ENCODE measurements at places on chromosomes 1 and 21.

GRCh38 chr1:229578168-229579058 lies 19.9 kb upstream of the ABCB10 start:
- no peak for DNase-seq

- DNase-seq: no peak
Measured at GRCh38 chr1:98887507-98887906, 117.2 kb downstream of the PLPPR5 start.

- DNase-seq: no peak
Measured at GRCh38 chr1:184101141-184101540, 49.6 kb downstream of the TSEN15 start.

DNA sequence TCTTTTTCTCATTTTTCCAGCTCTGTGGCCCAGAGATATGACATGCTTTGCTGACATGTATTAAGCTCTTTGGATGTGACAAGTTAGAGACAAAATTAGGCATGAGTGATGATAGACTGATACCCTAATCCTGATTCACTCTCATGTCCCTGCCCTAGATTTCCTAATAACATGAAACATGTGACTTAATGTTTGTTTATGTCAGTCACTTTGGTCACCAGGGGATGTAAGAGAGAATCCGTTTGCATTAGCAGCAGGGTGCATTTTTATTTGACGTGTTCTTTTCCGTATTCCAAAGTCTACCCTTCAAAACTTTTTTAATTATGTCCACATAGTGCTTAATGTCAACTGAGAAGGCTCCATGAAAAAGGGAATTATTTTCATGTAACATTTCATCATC lies 192.4 kb downstream of the HMCN1 start:
- DNase-seq: no peak

DNA sequence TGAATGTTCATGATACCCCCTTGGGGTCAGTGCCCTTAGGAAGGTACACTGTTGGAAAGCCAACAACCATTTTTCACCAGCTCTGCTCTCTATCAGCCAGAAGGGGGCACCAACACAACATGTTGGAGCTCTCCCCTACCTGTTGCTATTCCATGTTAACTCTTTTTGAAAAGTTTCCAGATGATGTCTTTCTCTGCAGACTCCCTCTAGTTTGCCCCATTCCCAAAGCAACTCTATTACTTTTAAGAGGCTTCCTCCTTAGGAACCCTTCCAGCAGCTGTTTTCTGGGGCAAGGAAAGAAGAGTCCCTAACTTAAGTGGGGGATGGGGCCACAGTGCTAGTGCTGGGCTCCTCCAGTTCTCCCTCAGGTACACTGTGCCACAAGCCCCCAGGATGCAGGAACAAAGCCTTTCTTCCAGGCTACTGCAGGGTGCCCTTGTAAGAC lies 22.9 kb upstream of the NDC1 start:
- DNase-seq: no peak

GRCh38 chr1:27400082-27400962 lies 7.9 kb downstream of the GPR3 start:
- no peak for DNase-seq

DNA sequence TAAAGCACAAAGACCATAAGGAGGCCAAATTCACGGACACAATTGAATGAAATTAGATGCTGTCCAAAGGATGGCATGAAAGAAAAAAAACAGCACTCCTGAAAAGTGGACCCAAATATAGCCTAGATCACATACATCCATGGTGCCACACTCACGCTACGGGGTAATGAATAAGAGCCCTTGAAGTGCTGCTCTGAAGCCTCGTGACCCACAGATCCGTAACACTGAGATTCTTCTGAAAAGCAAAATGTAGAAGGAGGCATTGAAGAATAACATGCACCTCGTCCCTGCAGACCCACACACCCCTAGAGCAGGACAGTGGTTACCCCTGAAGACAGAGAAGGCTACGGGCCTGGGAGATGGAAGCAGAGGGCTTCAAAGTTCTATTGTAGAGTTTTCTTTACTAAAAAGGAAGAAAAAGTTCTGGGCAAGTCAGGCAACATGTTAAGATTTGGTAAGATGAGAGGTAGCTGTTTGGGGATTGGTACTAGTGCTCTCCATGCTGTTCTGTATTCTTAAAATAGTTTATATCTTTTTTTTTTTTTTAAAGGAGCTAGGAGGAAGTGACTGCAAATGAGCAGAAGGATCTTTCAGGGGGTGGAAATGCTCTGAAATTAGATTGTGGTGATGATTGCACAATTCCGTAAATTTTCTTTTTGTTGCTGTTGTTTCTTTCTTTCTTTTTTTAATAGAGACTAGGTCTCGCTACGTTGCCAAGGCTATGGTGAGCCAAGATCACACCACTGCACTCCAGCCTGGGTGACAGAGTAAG lies 4.1 kb upstream of the ITGB2 start:
- DNase-seq: no peak

- no peak for DNase-seq
Measured at GRCh38 chr21:20306836-20307235, 691.4 kb upstream of the NCAM2 start.

DNA sequence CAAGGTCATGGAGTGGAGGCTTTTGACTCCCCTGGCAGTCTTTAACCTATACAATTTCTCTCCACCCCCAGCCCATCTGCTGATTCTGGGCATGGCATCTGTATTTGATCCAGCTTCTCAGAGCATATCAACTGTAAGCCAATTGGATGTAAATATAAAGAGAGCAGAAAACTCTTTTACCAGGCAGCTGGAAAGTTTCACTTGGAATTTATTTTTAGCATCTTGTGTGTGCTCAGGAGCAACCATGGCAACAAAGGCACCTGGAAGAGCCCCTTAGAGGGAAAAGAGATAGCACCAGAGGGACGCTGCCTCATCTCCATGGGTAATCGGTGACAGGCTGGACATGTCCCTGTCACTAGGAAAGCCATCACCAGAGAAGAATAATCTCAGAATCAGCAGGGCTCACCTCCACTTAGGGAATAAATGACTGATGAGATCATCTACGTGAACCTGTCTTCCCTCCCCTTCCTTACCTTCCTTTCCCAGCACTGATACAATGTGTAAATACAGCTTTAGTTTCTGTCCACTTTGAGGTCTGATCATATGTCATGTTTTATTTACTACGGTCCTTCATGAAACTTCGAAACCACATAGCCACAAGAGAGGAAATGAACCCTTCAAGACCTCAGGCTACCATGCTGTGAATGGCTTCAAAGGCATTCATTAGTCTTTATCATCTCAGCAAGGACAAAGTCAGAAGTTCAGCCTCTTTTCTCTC lies 25.3 kb upstream of the SIPA1L2 start:
- no peak for DNase-seq

DNA sequence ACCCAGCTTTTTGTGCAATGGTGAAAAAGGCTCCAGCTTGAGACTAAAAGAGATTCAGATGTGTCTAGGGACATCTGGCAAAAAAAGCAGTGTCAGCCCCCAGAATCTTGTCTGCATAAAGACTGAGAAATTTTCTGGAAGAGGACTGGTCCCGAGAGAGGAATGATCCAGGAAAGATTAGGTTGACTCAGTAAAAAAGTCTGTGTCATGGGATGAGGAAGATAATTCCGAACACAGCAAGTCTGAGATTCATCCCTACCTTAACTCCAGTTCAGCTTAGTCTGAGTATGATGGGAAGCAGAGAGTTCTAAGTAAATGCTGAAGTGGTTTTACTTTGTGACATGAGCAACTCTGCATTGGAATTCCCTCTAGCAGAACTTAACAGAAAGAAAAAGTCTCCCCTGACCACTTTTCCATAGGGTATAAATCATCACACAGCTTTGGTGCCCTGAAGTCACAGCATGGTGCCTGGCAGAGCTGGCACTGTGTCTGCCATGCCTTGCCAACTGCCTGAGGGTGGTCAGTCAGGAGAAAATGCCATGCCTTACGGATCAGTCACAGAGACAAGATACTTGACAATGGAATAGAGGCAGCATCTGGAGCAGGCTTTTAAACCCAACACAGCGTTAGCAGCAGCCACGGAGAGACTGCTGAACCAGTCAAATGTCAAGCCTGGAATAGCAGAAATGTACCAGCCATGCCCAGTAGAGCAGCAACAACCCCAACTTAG lies 153.4 kb downstream of the ZC3H11B start:
- DNase-seq: no peak

- DNase-seq: no peak
Measured at GRCh38 chr1:94280541-94280940, 43.2 kb upstream of the ARHGAP29 start.

- no peak for DNase-seq
Measured at GRCh38 chr1:41695118-41695745, 210.7 kb upstream of the EDN2 start.

DNA sequence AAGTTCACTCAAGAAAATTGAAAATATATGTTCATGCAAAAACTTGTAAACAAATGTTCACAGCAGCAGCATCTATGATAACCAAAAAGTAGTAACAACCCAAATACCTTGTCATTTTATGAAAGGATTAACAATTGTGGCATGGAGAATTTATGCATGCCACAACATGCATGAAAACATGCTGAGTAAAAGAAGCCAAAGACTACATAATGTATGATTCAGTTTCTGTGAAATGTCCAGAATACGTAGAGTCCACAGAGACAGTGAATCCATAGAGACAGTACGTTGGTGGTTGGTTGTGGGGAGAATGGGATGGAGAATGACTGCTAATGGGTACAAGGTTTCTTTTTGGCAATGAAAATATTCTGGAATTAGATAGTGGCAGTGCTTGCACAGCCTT lies 148.7 kb downstream of the MAST2 start:
- DNase-seq: no peak

DNA sequence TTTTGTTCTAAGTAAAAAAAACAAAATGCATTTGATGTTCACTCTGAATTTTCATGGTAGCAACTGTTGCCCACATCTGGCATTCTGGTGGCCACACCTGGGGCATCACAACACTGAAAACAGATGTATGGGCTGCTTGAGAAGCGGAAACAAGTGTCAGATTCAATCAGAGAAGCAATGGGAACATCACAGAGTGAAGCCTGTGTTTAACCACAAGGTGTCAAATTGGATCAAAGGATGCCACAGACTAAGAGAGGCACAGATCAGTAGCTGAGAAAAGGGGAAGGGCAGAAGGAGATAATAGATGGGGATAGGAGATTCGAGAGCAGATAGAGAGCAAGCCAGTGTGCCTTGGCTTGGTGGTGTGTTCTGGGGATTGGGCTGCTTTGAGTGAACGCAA lies 49.8 kb upstream of the MTF2 start:
- no peak for DNase-seq

DNA sequence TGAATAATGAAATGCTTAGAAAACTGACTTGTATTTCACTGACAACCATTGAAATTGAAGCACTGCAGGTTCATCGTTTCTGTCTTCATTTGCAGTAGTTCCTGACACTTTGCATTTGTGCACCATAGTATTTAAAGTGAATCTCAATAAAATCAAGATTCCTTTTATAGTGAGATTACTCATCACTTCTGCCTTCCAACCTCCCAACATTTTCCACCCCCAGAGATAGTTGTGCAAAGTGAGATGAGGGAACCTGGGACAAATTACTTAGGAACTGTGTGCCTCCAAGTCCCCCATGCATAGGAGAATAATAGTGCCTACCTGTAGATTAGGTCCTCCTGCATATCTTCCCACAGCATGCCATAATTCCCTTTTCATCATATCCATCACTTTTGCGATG lies 114.9 kb upstream of the DPT start:
- no peak for DNase-seq

- no peak for DNase-seq
Measured at GRCh38 chr1:93031711-93032110, 47.4 kb upstream of the MTF2 start.

- peak; percentile 47 for DNase-seq
Measured at GRCh38 chr1:51345300-51345687, 14.9 kb upstream of the TTC39A start.

- DNase-seq: no peak
Measured at GRCh38 chr1:155168456-155169210, 4.5 kb downstream of the KRTCAP2 start.

GRCh38 chr1:198491028-198491427 lies 49.5 kb downstream of the ATP6V1G3 start:
- DNase-seq: no peak

- DNase-seq: no peak
Measured at GRCh38 chr1:200653022-200653462, 16.7 kb downstream of the DDX59 start.

DNA sequence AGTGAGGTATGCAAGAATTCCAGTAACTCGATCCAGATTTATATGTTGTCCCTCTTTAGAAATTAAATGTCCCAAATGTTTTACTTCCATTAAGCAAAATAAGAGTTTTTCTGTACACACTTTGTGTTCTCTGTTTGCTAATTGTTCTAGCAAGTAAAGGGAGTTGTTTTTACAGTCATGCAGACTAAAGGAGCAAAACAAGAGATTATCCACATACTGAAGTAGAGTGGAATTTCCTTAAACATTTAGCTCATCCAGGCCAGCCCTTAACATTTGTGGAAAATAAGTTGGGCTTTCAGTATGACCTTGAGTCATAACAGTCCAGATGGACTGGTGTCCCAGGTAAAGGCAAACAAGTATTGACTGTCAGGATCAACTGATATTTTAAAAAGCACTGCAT lies 44.1 kb upstream of the TINAGL1 start:
- DNase-seq: no peak

- no peak for DNase-seq
Measured at GRCh38 chr1:173525926-173526325, 48.8 kb downstream of the PRDX6 start.

DNA sequence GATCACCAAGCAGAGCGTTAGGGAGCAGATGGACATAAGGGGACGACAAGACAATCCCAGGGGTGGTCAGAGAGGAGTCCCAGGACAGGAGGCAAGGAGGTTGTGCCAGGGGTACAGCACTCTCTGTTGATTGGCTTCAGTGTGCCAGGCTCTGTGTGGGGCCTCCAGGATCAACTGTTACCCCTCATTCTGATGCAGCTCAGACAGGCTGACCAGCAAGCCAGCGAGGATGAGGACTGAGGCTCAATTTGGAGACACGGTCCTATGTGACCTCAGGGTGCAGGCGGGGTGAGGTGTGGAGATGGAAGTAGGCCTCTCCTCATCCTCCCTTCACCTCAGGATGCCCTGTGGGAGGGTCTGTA lies 4.0 kb downstream of the HYI start:
- peak; percentile 52 for DNase-seq

GRCh38 chr1:1291548-1292441 lies 11.6 kb downstream of the SCNN1D start:
- peak; percentile 82 for DNase-seq

DNA sequence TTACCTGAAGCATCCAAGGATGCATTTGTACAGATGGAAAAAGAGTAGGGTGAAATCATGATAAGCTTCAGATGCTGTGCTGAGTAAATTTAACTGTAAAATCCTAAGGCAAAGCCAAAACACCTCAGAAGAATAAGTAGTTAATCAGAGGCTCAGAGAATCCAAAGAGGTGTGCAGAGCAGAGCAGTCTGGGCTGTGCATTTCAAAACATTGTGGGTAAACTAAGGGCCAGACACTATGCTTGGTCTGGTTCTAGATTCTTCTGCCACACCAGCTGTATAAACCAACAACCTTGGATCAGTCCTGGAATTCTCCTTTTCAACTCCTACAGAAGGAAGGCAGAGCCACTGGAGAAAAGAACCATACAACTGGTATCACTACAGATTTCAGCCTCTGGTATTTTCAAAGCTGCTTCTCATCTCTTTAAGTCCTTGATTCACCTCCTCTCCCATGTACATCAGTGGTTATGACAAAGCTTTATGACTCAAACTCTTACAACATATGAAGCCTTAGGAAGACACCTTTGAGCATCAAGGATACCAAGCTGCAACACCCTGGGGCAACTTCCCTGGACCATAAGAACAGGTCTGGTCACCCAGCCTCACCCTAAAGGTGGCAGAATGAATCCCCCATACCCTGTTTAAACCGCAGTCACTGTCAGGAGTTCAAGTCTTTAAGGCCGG lies 11.6 kb upstream of the HIPK1 start:
- DNase-seq: no peak
